M059J (cell line): ENCODE measurements at places on chromosomes 11 and 22. TPM values are rescaled to one million over a fixed set of nuclear protein-coding genes. Genes with fewer than 3 reads are reported as not detected.

The CATSPER1 gene
- 1.6 TPM in 2 replicates for total RNA-seq

GRCh38 chr11:112485280-112485679 lies 224.6 kb upstream of the PLET1 start:
- DNase-seq, result no peak

DNA sequence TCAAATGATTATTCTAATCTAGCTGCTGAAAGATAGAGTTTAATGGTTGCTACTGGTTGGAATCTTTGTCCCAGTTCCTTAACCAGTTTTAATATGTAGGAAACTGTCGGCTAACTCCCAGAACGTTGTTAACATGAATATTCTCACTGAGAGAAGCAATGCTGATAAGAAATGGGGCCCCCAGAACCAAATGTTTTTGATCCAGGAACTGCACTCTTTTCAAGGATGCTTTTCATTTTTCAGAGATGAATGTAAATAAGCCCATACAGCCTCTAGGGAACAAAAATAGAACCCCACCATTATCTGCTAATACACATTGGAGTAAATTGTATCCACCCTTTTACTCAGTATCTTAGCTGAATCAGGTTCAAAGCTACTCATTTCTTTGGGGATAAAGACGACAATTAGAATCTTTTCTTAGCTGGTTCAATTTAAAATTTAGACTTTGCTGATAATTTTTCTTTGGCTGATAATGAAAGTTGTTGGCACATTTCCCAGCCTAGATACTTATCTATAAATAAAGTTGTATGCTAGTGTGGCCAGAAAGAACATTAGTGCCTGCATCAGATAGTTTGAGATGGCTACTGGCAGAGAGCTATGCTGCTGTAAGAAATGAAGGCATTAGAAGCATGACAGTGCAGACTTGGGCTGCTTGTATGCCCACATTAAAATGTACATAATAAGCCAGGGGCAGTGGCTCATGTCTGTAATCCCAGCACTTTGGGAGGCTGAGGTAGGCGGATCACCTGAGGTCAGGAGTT lies 323.3 kb upstream of the PDGFD start:
- DNase-seq, result no peak

DNA sequence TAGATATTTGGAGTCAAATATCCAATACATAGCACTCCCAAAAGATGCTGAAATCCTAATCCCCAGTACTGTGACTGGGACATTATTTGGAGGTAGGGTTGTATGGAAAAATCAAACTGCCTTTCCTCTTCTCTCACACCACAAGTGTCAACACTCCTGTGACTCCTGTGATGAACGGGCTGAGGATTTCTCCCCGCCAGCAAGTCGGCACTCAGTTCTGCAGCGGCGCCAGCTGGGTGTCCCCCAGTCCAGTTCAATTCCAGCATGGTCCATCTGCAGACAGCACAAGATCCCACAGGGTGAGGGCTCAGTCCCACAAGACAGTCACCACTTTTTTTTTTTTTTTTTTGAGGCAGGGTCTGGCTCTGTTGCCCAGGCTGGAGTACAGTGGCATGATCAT lies 4.3 kb upstream of the PARVB start:
- DNase-seq, result no peak

GRCh38 chr11:11668781-11669180 lies 47.0 kb upstream of the GALNT18 start:
- DNase-seq, result no peak

The TP53AIP1 gene
- total RNA-seq, result not detected in 2 replicates

DNA sequence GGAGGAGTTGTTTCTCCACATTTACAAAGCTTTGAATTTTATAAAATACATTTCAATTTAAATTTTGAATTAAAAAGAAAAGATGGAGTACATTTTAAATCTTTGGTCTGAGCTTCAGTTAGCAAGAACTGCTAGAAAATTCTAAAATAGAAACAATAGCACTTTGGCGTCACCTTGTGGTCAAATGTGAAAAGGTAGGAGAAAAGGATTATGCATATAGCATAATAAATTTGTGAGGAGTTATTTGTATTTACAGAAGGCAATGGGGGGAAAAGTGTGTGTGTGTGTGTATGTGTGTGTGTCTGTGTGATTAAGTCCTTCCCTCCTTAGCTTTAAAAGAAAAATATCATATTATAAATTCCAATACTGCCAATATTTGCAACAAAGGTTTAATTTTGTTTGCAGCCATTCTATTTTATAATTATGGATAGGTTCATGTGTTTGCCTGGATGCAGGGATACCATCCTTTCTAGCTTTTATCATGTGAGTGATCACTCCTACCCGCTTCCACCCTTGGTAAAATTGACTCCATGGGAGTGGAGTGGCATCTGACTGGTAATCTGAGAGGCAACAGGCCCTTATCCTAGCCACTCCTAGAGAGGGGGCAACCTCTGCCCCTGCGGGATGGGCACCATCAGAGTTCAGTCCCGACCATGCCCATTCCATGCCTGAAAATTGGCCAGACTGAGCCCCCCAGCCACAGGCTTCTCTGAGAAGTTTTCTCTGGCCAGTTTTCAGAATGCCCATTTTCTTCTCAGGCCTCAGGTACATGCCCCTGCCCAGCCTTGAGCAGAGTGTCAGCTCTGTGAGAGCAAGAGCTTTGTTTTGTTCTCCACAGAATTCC lies 13.6 kb upstream of the LGR4 start:
- DNase-seq, result peak; percentile 65

The RAB38 gene
- 7.3 and 9.2 TPM in 2 replicates for total RNA-seq

GRCh38 chr22:27252282-27253049 lies 549.1 kb downstream of the MN1 start:
- peak; percentile 89 for DNase-seq

DNA sequence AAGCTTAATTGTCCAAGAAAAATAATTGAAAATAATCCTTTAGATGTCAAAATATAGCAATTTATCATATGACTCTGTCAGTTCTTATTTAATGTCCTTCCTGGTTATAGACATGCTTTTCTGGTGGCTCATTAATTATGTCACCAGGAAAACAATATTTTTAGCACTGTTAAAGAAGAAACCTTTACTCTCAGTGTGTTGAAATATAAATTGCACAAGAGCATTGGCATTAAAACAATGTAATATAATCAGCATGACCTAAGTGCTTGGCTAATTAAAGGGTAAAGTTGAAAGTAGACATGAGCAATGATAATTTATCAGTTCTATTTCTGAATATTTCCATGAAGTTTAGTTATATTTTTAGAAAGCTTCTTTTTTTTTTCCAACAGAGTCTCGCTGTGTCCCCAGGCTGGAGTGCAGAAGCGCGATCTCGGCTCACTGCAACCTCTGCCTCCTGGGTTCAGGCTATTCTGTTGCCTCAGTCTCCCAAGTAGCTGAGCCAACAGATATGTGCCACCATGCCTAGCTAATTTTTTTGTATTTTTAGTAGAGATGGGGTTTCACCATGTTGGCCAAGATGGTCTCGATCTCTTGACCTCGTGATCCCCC lies 232.3 kb downstream of the JRKL start:
- peak; percentile 26 for DNase-seq

GRCh38 chr11:78499971-78500370 lies 74.7 kb downstream of the NARS2 start:
- DNase-seq, result no peak

- DNase-seq, result no peak
Measured at GRCh38 chr11:6727971-6728760, 43.6 kb downstream of the OR2AG2 start.

- no peak for DNase-seq
Measured at GRCh38 chr11:86440305-86440716, 65.6 kb downstream of the CCDC81 start.

DNA sequence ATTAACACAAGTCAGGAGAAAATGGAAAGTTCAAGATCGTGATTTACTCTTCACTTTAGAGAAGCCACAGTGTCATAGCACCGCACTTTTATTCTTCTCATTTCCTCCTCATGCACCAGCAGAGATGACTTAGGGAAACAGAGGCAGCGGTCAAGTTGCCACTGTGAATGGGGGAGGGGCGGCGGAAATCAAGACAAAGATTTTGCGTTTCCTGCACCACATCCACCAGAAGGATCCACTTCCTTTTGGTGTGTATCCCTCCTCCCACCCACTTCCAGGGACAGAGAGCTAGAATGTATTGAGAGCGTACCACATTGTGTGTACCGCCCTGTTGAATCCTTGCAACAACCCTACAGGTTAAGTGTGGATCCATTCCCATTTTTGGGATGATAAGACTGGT lies 21.8 kb downstream of the TSPAN18 start:
- no peak for DNase-seq

- DNase-seq, result no peak
Measured at GRCh38 chr11:48000432-48000831, 20.1 kb downstream of the PTPRJ start.

The GAB4 gene
- total RNA-seq, result not detected in 2 replicates

The CLDN5 gene
- not detected in 2 replicates for total RNA-seq

GRCh38 chr11:87203907-87204602 lies 166.3 kb downstream of the TMEM135 start:
- DNase-seq, result no peak

DNA sequence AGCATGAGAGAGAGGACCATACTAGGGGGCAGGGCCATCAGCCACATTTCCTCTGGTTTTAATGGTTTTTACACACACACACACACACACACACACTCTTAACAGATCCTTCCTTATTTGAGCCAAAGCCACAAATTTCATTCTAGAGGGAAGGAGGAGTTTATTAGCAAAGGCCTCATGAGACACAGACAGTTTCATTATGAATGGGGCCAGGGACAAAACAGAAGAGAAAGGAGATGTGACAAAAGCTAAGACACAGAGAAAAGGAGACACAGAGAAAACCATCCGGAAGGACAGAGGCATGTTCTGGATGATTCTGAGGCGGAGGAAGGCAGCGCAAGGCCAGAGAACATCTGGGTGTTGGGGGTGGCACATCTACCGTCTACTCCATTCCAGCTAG lies 32.2 kb upstream of the ARFGAP3 start:
- no peak for DNase-seq

The YAP1 gene
- 61.6 and 79.6 TPM in 2 replicates for total RNA-seq

The TEAD1 gene
- total RNA-seq, result 53.6 and 83.2 TPM in 2 replicates

GRCh38 chr11:125300791-125301218 lies 136.3 kb downstream of the PKNOX2 start:
- peak; percentile 94 for DNase-seq

- no peak for DNase-seq
Measured at GRCh38 chr11:87832211-87832610, 343.0 kb downstream of the RAB38 start.

DNA sequence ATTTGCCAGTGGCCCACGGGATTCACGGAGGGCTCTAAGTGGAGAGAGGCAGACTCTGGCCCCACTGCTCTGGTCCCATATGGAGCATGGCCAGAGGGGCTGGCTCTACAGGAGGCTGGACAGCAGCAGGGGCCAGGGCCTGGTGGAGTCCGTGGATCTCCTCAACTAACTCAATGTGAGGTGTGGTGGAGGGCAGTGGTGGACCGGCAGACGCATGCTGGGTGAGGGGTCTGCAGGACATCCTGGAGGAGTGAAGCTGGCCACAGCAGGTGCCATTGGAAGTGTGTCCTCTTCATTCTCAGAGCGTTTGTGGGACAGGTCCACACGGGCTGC lies 15.6 kb downstream of the IGF2 start:
- DNase-seq, result no peak

DNA sequence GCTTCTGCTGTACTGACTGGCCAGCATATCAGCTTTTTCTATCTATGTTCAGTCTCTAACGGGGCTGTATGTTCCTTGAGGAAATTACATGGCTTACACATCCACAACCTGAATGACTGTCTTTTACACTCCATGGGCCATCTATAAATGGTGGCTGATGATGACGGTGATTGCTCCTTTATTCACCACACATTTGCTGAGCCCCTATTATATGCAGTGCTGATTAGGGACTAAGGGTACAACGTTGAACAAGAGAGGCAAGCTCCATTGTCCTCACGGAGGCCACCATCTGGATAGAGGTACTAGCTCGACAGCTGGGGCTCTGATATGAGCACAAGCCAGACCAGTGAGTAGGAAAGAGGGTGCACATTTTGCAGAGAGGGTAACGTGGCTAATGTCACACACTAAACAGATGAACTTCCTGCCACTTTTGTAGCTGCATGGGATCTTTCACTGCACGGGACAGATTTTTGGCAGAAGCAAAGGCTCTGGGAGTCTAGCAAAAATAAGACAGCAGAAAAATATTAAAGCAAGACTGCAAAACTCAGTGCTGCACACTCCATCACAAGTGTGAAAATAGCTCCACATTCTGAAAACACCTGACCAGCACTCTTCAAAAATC lies 30.6 kb downstream of the DRD2 start:
- DNase-seq, result no peak

- no peak for DNase-seq
Measured at GRCh38 chr11:3196161-3197043, 22.2 kb downstream of the MRGPRG start.

DNA sequence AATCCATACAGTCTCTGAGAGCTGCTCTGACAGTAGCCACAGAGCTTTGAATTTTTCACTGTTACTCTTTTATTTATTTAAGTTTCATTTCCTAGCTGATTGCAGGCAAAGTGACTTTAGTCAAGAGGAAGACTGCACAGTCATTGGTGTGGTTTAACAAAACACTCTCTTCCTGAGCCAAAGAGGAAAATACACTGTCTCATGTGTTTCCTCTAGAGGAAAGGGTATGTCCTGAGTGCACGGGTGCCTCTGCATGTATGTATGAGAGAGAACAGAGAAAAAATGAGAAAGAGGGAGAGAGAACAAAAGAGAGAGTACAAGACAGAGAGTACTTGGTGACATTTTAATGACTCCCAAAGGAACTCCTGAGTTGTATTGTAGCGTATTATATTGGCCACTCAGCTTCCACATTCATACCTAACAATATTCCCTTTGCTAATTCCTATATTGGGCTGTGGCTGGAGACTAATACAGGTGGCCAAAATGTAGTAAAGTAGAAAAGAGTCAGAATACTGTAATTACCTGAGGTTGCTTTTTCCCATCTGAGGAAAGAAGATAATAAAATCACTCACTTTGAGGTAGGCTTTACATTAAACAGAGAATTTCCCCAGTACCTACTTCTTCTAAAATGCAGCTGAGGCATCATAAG lies at the start of gene OR4D9:
OR4D9 (plus strand) TSS at position 599 of the 649 bp plus-strand sequence. CDS start 3,374 bp downstream, outside the sequence.
- DNase-seq, result peak; percentile 17

The FGF3 gene
- total RNA-seq, result not detected in 2 replicates

DNA sequence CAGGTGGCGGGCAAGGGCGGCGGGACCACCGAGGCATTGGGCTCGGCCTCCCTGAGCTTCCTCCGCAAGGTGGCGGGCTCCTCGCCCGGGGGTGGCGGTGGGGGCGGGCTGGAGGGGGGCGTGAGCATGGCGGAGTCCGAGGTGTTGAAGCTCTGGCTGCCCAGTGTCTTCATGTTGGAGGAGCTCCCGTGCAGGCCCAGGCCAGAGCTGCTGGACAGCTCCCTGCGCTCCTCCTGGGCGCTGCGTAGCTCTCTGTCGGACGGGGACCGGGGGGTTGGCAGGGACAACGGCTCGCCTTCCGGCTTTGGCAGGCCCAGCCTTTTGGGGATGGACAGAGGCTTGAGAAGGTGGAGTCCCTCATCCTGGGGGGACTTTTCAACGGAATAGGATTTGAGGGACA lies 43.9 kb upstream of the BID start:
- DNase-seq, result no peak

GRCh38 chr22:44907765-44908737 lies 101.8 kb downstream of the PHF21B start:
- DNase-seq, result no peak

The OR52E8 gene
- total RNA-seq, result not detected in 2 replicates

- DNase-seq, result peak; percentile 70
Measured at GRCh38 chr11:36478700-36479329, 31.3 kb downstream of the TRAF6 start.
